ENCODE measurements at places on chromosomes 12 and 14. TPM values are rescaled to one million over a fixed set of nuclear protein-coding genes. Genes with fewer than 3 reads are reported as not detected.

DNA sequence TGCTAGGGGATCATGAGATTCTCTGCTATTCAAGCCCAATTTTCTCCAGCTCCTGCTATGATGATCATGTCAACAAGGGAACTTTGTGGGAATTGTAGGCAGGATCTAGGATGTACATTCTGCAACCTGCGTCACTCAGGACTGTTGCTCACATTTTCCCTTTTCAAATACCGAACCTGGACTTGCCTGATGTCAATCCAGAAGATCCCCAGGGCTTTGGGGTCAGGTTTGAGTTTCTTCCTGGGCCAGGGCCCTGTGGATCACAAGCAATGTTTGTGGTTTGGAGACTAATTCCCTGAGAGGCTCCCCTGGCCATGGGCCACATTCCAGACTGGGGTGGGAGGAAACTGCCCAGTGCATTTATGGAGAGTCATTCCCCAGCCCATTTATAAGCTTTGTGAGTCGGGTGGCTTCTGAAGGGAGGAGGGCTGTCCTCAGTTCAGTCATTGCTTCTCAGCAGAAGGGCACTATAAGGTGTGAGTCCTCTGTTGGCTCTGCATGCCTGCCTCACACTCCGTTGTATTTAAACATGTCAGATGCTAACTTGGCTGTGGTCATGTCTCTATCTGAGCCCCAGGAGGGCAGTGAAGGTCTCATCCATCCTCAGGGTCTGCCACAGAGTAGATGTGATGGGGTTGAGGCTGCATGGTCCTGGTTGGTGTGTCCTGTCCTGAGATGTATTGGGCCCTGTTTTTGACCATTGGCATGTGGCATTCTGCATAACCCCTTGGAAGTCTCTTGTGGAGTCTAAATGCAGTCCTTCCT is 6.5 kb downstream of the KRT86 start:
- DNase-seq = no peak

DNA sequence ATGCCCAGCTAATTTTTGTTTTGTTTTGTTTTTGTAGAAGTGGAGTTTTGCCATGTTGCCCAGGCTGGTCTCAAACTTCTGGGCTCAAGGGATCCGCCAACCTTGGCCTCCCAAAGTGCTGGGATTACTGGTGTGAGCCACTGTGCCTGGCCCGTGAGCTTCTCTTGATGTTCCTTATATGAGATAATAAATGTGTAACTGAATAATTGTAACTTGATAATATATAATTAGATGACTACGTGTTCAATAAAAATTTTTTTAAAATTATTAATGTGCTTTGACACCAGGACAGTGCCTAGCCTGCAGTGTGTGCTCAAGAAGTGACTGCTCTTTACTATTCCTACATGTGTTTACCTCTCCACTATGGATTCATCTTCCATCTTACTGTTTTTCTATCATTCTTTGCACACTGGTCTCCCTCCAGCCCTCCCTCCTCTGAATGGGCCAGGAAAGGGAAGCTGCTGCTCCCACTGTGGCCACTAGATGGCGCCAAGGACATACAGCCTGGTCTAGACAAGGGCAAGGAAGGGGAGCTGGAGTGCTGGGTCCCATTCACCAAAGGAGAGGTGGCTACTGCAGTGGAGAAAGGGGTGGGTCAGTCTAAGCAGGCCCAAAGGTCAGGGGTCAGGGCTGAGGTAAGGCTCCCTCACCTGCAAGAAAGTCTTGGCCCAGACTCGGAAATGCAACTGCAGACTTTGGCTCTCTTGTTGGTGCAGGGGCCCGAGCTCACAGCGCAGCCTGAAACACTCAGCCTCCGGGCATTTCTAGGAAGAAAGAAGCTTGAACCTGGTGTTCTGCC is 14.7 kb upstream of the ZNF385A start:
- peak; percentile 70 for DNase-seq

GRCh38 chr12:22881878-22882385 is 257.0 kb downstream of the ETNK1 start:
- no peak for DNase-seq

DNA sequence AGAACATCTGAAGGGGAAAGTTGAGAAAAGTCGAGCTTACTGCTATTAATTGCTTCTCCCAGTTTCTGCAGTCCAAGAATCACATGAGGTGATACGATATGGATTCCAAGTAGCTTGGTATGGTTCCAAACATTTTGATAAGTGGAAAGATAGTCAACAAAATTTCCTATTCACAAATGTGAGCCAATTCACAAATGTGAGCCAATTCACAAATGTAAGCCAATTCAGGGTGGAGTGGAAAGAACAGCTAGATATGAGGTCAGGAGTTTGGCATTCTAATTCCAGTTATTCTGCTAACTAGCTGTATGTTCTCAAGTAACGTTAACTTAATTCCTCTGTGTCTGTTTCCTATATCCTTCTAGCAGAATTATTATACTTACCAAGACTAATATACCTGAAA is 37.6 kb upstream of the DHRS4 start:
- DNase-seq = no peak

DNA sequence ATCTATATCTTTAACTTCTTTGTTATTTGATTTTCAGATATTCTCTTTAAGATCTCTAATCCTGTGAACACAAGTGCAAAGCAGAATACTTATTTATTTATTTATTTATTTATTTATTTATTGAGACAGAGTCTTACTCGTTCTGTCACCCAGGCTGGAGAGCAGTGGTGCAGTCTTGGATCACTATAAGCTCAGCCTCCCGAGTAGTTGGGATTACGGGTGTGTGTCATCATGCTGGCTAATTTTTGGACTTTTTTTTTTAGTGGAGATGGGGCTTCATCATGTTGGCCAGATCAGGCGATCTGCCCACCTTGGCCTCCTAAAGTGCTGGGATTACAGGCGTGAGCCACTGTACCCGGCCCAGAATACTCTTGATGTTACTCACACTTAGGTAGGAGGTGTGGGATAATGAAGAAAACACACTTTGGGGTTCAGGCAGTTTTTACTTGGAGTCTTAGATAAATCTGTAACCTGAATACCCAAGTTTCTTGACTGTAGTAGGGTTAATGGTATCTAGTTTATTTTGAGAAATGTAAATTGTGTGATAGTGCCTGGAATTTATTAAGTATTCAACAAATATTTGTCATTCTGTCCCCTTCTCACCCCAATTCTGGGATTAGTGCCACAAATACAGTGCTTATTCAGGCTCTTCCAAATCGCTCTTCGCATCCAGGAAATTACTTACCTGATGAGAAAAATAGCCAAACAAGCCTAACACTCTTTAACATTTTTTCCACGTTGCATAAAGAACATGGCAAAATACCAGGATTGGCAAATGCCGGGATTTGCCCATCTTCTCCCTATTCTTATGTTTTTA is 33.0 kb downstream of the METAP2 start:
- DNase-seq = no peak

- DNase-seq = no peak
Observed at GRCh38 chr12:116121453-116121871, 156.0 kb downstream of the MED13L start.

DNA sequence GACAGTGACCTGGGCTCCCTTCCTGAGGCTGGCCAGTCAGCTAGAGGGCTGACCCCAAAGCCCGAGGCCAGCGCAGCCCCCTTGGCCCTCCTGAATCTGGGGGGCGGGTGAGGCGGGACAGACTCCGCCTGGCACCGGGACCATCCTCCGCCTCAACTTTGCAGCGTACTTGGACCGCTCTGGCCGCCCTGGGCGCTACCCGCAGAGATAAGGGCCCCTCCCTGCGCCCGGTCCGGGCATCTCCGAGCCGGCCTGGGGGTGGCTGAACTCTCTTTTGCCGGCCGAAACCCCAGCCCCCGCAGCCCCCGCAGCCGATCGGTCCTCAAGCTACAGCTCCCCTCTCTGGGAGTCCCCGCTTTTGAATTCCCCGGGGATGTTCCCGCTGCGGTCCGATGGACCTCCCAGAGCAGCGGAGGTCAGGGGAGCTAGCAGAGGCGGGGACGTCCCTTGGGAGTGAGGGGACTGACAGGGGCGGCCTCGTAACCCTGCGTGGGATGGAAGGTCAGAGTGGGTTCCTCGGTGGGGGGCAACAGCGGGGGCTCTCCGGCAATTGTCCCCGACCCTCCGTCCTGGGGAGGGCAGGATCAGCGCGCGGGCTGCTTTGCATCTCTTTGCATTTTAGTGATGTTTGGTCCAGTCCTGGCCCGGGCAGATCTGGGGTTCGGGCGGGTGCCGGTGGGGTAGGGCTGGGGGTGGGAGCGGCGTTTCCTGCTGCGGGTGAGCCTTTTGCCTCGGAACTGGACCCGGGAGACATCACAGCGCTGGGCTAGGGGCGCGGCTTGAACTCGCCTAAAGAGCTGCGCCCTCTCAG is at the start of gene CRIP1:
TSS of gene CRIP1 (plus strand) at position 724 of the 811 bp plus-strand sequence. CDS start 374 bp downstream, outside the sequence.
- DNase-seq = no peak

DNA sequence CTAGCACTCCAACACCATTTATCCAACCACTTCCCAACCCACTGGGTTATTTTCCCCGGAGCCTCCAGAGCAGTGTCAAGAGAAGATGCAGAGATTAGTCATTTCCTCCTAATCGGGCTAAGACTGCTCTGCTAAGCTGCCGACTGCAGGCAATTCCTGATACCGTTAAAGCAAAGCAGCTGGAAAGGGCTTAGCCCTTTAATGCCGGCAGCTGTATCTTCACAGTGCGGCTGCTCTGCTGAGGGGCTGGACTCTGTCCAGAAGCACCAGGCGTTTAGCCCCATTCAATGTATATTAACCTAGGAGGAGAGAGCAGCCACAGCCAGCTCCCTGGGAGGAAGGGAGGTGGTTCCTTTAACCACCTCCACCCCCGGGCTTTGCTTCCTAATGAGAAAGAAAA is 11.1 kb downstream of the AQP6 start:
- no peak for DNase-seq

The APOLD1 gene
- 20.0 TPM for total RNA-seq

The AHNAK2 gene
- total RNA-seq = 20.0 TPM
